ENCODE measurements at places on chromosomes 2 and 18. TPM values are rescaled to one million over a fixed set of nuclear protein-coding genes. Genes with fewer than 3 reads are reported as not detected.

GRCh38 chr2:124898827-124899226 lies 873.7 kb downstream of the CNTNAP5 start:
- ATAC-seq, result no peak

The DTNA gene
- total RNA-seq, result 44.9 TPM

- ATAC-seq, result no peak
Measured at GRCh38 chr2:175709248-175709647, 292.8 kb downstream of the LNPK start.

- no peak for ATAC-seq
Measured at GRCh38 chr18:76545433-76546087, 50.5 kb upstream of the ZNF516 start.

The TCF23 gene
- total RNA-seq, result 0.16 TPM

DNA sequence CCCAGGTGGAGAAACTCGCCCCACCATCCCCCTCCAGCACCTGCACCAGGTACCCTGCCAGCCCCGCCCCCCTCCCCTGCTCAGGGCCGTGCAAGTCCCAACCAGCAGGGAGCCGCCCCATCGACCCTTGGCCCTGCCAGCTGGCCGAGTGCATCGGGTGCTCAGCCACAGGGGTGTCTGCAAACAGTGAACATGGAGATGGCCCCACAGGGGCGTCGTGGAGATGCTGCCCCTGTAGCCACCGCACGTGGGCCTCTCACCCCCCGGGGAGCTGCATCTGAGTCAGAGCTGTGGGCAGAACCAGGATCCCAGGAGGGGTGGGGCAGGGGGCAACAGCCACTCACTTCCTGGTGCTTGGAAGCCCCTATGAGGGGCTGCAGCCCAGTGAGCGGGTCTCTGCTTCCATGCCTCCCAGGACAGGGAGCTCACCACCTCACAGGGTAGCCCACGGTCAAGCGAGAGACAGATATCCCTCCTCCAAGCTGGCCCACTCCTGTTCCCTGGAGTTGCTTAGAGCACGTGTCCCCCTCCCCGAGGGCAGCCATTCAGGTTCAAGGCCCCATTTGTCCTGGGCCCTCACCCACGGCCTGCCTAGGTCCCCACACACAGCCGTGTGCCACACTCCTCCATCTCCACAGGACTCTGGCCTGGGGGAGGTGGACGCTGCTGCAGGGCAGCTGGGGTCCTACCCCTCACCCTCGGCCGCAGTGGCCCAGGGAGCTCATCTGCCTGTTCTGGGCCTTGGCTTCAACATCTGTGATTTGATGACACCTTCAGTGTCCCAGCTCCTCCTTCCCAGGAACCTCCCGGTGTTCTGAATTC lies 1.1 kb upstream of the MAB21L4 start:
- ATAC-seq, result peak; percentile 15

The C2orf66 gene
- 0.23 TPM for total RNA-seq

- no peak for ATAC-seq
Measured at GRCh38 chr2:18381386-18381785, 179.1 kb downstream of the RDH14 start.

DNA sequence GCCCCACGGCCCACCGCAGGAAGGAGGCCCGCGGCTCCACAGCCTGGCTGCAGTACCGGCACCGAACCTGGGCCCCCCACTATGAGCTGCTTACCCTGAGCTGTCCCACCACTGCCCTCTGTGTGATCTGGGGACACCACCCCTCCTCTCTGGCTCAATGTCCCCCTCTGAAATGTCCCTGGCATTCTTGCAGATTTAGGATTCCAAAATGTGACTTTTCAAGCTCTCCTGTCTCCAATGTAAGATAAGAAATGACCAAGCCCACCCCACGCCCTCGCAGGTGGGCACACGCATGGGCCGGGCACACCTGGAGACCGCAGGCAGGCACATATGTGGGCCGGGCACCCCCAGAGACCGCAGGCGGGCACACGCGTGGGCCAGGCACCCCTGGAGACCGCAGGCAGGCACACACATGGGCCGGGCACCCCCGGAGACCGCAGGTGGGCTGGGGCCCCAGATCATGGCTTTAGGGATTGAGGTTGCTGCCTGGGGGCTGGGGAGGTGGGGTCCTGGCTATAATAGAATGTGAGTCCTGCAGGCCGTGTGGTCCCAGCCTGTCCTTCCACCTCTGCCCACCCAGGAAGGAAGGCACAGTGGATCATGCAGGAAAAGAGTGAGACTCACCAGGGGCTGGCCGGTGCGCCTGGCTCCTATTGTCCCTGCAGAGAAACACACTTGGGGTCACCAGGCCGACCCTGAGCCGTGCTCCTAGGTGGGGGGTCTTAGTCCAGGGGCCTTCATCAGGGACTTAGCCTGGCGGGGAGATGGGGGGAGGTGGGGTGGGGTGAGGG lies 7.2 kb downstream of the PDCD1 start:
- ATAC-seq, result no peak

- ATAC-seq, result no peak
Measured at GRCh38 chr18:63736876-63737275, 34.1 kb downstream of the SERPINB11 start.

DNA sequence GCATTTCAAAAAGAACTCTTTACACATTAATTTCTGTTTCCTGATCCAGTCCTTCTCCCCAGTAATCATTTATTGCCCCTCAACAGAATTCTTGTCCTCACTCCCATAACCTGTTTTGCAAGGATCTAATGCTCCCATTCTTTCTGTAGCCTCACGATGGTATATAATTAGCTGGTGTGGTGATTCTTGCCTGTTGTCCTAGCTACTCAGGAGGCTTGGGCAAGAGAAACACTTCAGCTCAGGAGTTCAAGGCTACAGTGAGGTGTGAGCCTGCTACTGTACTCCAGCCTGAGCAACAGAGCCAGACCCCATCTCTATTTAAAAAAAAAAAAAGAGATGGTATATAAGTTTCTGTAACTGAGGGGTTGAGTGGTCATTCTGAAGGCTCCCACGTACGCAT lies 7.7 kb upstream of the TRAPPC8 start:
- no peak for ATAC-seq

The GALR1 gene
- 0.05 TPM for total RNA-seq

DNA sequence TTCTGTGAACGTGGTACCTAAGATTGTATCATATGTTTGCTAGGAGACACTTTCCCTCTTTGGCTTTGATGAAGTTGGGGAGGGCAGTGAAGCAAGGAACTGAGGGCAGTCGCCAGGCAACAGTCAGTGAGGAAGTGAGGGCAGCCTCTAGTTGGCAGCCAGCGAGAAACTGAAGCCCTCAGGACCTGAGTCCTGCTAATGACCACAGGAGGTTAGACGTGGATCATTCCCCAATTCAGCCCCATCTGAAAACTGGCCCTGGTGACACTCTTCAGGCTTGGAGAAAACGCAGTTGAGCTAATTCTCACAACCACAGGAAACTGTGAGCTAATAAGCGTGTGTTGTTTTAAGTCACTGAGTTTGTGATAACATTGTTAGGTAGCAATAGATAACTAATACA lies 84.5 kb upstream of the REG3G start:
- ATAC-seq, result no peak

DNA sequence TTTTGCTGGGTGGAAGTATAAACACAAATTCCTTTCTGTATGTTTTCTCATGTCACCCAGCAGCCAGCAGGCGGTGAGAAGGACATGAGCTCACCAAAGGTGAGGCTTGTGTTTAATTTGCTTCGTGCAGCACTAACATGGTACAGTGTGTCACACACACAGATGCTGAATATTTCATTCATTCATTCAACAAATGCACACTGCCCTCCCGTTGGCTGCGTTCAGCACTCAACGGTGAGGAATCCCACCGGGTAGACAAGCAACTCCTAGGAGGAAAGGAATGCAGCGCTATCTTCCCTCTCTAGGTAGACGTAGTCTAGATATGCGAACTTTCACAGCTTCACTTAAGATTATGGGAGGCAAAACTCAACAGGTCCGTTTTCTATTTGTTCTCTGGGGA lies 85.1 kb downstream of the LONRF2 start:
- ATAC-seq, result no peak

DNA sequence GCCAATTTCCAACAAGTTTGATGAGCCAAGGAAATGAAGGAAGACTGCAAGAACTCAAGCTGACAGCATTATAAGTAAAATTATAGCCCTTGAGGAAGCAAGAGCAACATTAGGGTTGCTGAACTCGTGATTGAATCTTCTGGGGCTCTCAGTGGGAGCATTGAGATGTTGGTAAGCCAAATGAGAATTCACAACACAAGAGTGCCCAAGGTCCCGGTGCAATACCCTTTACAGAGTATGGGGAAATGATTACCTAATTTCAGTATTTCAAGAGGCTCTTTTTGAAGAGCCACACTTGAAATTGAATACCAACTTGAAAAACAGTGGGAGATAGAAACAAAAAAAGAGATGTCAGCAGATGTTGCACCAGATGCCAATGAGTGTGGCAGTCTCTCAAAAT lies 554.5 kb downstream of the STK39 start:
- no peak for ATAC-seq

DNA sequence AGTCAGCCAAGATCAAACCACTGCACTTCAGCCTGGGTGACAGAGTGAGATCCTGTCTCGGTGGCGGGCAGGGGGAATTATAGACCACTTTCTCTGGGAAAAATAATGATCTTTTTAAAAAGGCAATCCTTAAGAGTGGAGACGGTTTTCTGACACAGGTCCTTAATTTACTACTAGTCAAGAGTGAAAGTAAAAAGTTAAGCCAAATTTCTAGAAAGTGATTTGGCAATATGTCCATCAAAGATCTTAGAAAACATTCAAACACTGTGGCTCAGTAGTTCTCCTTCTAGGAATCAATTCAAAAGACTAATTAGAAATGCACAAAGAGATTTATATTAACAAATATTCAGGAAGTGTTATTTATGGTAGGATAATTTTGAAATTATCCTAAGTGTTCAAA lies 148.5 kb upstream of the DNMT3A start:
- ATAC-seq, result no peak

DNA sequence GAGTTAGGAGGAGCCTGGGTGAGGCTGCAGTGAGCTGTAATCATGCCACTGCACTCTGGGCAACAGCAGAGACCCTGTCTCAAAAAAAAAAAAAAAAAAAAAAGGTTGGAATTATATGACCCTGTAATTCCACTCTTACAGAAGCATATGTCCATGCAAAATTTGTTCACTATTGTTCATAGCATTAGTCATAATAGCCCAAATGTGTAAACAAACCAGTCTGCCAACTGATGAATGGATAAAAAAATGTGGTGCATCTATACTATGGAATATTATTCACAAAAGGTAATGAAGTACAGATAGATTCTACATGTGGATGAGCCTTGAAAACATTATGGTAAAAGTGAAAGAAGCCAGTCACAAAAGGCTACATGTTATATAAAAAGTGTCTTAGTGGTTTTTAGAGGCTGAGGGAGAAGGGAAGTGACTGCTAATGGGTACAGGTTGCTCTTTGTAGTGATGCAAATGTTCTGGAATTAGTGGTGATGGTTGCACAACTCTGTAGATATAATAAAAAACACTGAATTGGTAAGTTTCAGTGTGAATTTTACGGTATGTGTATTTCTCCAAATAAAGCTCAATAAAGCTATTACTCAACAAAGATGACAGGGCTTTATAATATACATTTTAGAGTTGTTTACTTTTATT lies 9.4 kb downstream of the COA5 start:
- peak; percentile 8 for ATAC-seq

DNA sequence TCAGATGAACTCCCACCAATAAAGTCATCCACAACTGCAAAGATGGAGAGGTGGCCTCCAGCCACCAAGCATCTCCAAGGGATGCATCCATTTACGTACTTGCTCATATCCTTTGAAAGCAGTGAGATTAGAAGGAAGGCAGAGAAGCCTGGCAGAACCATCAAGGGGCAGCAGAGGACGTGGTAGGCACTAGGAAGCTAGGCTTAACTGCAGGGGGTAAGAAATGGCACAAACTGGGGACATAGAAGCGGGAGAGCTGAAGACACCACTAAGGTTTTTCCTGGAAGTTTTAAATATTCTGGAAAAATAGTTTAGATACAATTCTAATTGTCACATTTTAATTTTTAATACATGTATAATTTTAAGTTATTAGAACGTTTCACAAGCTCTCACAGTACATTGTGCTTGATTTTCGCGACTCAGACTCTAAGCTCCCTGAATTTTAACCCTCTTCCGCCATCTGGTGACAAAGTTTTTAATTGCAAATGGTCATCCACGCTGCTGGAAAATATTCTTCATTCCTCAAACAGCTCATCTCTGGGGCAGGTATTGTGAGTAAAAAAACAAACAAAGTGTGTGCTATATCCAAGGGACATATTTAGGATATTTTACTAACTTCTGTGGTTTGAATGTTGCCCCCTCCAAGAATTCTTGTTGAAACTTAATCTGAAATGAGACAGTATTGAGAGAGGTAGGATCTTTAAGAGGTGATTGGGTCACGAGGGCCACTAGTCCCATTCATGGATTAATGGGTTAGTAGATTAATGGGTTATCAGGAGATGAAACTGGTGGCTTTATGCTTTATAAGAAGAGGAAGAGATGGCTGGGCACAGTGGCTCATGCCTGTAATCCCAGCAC lies 1.6 kb upstream of the PSTPIP2 start:
- ATAC-seq, result peak; percentile 48

The RBM43 gene
- total RNA-seq, result 4.5 TPM

- no peak for ATAC-seq
Measured at GRCh38 chr2:57552885-57553284, 493.7 kb upstream of the VRK2 start.

DNA sequence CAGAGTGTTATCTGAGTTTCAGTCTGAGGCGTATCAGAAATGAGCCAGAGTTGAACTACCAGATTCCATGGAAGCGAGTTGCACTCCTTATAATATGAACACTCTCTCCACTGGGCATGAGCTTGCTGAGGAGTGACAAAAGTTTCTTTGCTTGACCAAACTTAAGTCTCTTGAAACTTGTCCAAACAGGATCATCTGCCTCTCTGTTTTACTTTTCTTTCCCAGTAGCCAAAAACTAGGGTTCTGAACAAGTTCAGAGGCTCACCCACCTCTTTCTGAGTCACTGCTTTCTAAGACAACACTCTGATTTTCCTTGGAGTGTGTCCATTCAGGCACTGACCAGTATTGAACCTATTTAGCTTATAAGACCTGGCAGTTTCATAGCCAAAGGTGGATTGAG lies 233.2 kb upstream of the TCF4 start:
- no peak for ATAC-seq

DNA sequence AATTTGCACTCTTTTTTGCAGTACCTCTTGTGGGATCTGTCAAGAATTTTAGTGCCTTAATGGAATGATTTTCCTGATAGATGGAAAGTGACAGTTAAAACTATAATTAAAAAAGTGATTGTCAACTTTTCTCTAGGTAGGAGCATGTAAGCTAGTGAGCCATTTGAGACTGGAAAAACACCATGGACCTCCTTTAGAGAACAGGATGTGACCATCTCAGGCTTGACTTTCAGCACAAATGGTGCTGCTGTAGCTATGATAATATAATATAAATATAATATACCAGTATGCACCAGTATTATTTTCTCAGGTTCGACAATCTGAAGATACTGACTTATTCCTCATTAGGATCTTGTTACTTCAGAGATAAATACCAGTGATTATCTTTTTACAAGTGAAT lies 27.8 kb downstream of the ZNF236 start:
- no peak for ATAC-seq

DNA sequence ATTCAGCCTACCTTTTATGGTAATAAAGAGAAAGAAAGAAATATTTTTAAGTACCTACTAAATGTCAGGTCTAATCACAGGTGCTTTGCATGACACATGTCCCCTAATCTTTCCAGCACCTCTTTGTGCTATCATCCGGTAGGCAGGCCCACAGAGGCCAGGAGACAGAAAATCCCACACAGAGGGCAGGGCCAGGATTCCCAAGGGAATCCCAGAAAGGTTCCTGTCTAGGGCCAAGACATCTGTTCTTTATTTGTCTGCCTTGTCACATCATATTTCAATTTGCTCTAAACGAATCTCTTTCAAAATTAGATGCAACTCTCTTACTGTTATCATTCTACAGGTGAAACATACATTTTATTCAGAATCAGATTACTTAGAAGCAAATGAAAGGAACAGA lies 676.1 kb upstream of the GYPC start:
- no peak for ATAC-seq

The IL36A gene
- not detected for total RNA-seq

The MEMO1 gene
- 35.0 TPM for total RNA-seq
